ENCODE measurements at places on chromosomes 2 and 18.
A peak's percentile ranks its signal among the peaks of the same experiment; 100 is the strongest.

- DNase-seq: no peak
These were observed 96.4 kb upstream of the DNER start for GRCh38 chr2:229810786-229811185.

GRCh38 chr2:35741556-35741955 lies 614.0 kb upstream of the CRIM1 start:
- no peak for DNase-seq

DNA sequence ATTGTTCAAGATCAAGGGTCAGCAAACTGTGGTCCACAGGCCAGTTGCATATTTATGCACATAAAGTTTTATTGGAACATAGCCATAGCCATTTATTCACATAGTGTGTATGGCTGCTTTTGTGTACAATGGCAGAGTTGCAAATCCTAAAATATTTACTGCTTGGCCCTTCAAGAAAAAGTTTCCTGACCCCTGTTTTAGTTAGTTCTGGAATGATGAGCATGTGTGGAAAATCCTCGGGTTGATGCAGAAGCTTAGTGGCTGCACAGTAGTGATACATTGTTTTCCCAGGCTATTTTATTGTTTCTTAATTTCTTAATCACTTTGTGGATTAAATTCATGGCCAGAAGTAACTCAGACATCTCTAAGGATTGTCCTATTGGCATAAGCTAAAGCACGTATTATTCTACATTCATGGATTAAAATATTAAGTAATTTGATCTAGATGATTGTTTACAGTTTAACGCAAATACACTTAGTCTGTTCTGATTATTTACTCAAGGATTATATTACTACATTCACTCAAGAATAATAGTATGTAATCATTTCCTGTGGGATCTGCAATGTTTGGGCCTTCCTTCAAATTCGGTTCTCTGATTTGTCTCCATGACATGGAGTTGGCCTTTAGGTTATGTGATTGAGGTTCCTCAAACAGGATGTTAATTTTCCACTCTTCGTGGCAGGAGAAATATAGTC lies 165.5 kb downstream of the TMEM247 start:
- DNase-seq: peak; percentile 17

DNA sequence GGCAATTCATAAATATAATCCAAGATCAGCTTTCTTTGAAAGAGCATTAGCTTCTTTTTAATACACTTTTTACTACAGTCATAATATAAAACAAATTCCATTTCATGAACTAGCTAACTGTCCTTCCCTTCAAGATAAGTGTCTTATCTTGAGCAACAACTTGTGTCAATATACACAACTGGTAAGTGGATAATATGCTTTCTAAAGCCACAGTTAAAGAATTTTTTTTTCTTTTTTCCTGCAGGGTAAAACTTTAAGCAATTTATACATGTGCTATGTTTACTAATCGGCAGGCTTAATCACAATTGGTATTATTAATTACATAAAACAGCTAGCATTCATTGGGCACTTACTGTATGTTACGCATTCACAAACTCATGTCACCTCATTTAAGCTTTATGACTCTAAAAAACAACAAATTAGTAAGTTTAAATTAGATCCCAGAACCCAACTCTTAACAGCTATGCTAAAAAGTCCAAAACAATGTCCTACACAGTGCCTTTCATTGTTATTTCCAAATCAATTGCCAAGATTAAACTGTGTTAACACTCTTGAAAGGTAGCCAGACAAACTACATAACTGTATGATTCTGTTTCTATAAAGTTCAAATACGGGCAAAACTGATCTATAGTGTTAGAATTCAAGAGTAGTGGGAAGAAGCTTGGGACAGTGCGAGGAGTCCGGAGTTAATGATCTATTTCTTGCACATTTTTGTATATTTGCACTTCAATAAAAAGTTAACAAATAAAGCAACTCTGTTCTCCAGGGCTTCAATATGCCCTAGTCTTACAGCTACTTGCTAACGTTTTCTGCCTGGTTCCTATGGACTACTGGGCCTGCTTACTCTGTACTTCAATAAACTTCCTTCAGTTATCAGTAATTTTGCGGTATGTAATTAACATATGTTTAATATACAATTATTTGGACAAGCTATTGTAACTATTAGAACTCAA lies 6.0 kb downstream of the TXNL1 start:
- no peak for DNase-seq

DNA sequence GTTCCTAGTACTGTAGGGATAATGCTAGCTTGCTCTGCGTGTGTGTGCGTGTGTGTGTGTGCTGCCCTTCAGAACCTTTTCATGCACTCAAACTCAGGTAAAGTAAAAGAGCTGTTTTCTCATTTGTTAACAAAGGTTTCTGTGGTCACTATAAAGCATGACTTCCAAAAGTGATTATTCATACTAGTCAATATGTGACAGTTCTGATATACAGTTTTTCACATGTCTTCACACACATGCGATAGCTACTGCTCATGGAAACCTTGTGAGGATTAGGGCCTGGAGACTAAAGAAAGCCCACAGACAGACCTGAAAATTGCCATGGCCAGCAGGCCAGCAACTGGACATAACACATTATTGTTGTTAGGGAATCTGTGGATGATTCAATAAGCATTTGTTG lies 56.9 kb upstream of the NEMP2 start:
- no peak for DNase-seq

- no peak for DNase-seq
These were observed 232.3 kb downstream of the RIT2 start for GRCh38 chr18:42883169-42883568.

- DNase-seq: no peak
These were observed 204.4 kb downstream of the CCDC102B start for GRCh38 chr18:69002233-69002632.

DNA sequence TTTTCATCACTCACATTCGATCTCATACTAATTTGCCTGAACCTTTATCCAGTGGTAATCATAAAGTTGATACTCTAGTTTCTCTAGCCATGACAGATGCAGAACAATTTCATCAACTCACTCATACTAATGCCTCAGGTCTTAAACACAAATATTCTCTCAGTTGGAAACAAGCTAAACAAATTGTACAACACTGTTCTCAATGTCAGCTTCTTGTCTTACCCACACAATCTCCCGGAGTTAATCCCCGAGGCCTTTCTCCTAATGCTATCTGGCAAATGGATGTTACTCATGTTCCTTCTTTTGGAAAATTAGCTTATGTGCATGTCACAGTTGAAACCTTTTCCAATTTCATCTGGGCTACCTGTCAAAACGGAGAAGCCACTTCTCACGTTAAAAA lies 11.5 kb upstream of the CNOT11 start:
- no peak for DNase-seq

DNA sequence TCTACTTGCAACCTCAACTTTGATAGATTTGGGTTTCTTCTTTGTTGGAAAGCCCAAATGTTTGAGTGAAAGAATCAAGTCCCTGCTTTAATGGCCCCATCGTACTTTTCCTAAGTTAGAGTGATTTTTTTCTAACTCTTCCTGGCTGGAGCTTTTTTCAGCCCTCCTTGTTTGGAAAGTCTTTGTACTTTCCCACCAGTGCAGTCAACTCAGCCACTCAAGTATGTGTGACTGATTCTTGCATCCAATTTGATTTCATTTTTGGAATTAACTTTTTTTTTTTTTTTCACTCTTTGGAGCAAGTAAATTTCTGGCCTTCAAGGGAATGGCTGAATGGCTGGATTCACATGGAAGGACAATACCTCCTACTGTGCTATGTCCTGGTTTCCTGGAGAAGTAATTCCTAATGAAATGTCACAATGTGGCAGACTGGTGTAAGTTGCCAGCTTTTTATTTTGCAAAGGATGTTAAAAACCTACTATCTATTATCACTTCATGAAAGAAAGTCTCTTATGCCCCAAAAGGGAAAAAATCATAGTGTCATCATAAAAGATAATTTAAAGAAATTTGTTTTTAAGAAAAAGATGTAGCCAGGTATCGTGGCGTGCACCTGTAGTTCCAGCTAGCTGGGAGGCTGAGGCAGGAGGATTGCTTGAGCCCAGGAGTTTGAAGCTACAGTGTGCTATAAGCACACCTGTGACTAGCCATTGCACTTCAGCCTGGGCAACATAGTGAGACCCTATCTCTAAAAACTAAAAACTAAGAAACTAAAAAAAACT lies 76.0 kb upstream of the ZFP36L2 start:
- no peak for DNase-seq

DNA sequence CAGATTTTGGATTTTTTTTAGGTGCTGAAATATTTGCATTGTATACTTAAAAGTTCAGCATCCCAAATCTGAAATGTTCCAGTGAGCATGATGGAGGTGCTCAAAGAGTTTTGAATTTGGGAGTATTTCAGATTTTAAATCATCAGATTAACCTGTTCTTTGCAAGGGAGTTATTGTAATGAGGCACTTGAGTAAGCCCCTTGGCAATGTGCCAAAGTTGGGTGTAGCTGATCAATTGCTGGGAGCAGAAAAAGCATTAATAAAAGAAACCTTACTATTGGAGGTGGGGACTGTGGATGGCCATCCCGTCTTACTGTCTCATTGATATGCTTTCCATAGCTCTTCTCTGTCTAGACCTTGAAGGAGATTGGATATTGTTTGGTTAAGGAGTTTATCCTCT lies 28.3 kb downstream of the MALT1 start:
- DNase-seq: peak; percentile 47

DNA sequence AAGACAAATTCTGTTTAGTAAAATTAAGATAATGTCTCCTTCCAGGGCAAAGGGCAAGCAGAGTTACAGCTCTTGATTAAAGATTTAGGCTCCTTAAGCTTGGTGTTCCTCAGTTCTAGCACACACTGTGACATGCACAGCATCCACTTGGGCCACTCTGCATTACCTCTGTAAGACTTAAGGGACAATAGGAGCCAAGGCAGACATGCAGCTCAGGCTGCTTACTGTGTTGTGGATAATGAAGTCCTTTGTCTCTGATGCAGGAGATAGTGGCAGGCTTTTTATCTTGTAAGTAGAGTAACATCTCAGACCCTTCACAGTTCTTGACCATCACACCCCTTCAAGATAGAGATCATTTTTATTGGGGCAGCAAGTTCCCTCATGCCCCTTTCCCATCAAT lies 31.2 kb downstream of the RBM45 start:
- no peak for DNase-seq

GRCh38 chr2:9473308-9473984 lies 905 bp upstream of the IAH1 start:
- peak; percentile 43 for DNase-seq

- peak; percentile 86 for DNase-seq
These were observed 3.7 kb upstream of the GAD1 start for GRCh38 chr2:170812710-170813600.

DNA sequence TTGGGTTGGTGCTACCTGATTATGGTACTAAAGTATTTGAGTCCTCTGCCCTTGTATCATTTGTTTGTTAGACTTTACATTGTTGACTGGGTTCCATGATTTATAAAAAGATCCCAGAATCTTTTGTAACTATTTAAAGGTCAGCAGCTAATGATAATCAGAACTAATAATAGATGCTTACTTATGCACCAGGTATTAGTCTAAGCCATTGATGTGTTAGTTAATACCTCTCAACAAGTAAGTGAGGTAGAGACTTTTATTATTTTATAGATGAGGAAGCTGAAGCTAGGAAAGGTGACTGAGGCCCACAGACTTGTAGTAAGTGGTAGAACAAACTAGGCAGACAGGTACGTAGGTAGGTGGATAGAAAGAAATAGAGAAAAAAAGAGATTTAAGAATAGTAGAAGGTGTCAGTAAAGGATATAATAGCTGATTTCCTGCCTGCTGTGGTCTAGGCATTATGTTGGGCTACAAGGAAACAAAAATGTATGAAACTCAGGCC lies 68.1 kb downstream of the CRIM1 start:
- DNase-seq: no peak

DNA sequence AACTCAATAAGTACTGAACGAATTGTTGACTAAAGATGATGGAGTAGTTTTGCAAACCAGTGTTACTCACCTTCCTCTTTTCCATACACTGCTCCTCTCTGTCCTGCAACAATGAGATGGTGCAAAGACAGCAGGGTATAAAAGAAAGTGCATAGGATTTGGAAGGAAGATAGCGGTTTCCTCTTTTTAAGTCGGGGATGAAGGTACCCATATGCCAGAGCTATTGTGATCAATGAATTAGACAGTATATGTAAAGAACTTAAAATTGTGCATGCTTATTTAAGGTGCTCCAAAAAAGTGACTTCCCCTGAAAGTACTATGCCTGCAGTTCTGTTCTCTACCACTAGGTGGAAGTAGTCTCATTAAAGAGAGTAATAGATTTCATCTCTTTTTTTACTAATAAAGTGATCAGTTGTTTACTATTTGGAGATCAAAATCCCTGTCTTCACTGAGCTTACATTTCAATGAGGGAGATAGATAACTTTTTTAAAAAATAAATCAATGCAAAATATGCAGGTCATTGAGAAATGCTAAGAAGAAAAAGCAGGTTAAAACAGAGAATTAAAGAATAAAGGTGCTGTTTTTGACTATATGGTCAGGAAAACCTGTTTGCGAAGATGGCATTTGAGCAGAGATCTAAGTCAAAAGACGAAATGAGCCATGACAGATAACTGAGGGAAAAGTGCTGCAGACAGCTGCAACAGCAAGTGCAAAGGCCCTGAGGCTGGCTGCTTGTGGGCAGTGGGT lies 339.7 kb upstream of the SLC14A2 start:
- DNase-seq: peak; percentile 7

- no peak for DNase-seq
These were observed 168.6 kb downstream of the BCL2 start for GRCh38 chr18:63150942-63151421.

DNA sequence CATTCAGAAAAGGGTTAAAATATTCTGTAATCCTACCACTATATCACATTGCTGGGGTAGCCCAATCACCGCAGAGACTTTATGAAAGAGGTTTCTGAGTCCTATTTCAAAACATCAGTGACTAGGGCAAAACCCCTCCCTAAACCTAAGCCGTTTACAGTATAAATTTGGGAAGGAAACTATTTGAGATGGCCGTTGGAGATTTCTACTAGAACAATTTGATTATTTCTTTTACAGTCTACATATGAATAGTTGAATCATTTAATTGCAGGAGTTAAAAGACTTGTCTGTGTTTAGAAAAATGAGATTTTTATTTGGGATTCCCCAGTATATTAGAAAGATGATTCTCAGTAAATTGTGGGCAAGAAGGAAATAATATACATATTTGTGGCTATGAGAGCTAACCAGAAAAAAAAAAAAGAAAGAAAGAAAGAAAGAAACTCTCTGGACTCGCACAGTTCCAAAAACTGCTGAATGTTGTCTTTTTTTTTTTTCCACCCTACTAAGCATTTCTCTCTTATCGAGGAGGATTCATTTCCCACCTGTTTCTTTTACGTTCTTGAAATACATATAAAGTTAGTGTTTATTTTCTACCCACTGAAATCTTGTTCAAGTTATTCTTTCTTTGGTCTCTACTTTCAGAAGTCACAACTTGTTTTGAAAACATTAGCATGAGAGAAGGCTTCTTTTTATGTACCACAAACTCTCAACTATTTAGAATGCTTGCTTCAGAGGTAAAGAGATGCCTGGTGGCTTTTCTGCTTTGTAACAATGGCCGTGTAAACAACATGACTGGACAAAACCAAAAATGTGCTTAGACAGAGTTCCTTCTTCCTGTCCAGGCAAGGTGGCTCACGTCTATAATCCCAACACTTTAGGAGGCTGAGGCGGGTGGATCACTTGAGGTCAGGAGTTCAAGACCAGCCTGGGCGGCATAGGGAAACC lies 65.9 kb downstream of the BCL2 start:
- DNase-seq: no peak

GRCh38 chr18:10291568-10291981 lies 162.9 kb upstream of the APCDD1 start:
- DNase-seq: no peak

GRCh38 chr18:76412010-76412817 lies 82.8 kb downstream of the ZNF516 start:
- DNase-seq: no peak

- peak; percentile 14 for DNase-seq
These were observed 244.9 kb downstream of the LOXHD1 start for GRCh38 chr18:46411867-46412690.

GRCh38 chr18:44123743-44124142 lies 556.9 kb upstream of the SETBP1 start:
- DNase-seq: no peak
